ENCODE measurements at places on chromosomes 4 and X.

DNA sequence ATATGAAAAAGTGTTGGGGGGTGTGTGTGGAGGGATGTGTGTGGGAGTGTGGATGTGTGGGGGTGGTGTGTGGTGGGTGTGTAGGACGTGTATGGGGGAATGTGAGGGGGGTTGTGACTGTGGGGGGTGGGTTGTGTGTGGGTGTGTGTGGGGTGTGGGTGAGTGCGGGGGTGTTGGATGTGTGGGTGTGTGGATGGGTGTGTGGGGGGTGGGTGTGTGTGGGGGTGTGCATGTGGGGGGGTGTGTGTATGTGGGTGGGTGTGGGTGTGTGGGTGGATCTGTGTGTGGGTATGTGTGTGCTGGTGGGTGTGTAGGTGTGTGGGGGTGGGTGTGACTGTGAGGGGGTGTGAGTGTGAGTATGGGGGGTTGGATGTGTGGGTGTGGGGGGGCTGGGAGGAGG is 47.8 kb downstream of the KDR start:
- DNase-seq: no peak

GRCh38 chr4:51960486-51960885 is 59.7 kb downstream of the LRRC66 start:
- DNase-seq: no peak

DNA sequence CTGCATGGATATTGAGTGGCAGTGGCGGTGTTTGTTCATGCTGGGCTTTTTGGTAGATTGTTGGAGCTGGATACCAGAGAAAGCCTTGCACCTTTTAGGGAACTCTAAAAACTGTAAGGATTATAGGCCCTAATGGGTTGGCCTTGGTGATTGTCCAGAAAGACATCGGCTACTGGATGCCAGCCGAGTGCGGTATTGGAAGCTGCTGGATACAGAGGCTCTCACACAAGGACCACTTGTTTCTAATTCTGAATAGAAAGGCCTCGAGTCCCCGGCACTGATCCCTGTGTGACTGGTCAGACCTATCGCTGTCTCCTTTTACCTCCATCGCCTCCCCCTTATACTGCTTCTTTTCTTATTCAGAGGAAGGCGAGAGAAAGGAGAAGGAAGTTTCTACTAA is 27.3 kb upstream of the SCOC start:
- no peak for DNase-seq

DNA sequence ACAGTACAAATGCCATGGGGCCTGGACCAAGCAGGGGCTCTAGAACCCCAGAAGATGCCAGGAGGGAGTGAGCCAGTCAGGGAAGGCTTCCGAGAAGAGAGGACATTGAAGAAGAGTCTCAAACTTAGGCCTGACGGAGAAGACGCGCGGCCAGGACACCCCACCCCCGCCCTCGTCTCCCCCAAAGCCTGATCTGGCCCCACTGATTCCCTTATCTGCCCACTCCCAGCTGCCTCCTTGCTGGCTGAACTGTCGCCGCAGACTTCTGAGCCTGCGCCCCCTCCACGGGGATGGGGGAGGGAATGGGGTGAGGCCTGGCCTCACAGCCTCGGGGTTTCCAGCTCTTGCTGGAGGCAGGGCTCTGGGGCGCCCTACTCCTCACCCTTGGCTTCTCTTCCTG is 3.6 kb upstream of the GATA1 start:
- DNase-seq: no peak

GRCh38 chr4:7045961-7046921 is 3.1 kb downstream of the TADA2B start:
- no peak for DNase-seq

GRCh38 chrX:132483488-132483887 is 5.3 kb downstream of the MBNL3 start:
- no peak for DNase-seq

- DNase-seq: no peak
Measured at GRCh38 chrX:18949291-18949943, 34.5 kb downstream of the PHKA2 start.

DNA sequence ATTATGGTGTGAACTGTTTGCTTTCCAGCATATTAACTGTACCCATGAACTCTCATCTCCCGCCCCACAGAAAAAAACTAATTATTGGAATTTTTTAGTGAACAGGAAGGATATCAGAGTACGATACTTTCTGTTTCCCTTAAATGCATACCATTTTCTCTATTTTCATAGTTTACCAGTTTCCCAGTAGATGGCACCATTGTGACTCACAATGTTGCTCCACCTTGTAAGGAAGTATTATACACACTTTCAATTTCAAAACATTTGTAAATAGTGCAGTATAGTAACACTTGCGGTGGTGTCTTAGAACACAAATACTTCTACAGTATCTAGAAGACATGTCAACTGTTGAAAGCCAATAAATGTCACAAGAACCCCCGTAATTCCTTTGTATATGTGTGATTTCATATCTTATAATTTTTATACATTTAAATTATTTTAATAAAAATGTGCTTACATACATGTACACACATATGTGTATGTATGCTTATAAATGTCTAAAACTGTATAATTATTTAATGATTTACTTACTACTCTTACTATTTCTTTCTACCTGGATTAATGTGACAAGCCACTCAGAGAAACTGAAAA is 167.3 kb downstream of the SLIT2 start:
- no peak for DNase-seq

DNA sequence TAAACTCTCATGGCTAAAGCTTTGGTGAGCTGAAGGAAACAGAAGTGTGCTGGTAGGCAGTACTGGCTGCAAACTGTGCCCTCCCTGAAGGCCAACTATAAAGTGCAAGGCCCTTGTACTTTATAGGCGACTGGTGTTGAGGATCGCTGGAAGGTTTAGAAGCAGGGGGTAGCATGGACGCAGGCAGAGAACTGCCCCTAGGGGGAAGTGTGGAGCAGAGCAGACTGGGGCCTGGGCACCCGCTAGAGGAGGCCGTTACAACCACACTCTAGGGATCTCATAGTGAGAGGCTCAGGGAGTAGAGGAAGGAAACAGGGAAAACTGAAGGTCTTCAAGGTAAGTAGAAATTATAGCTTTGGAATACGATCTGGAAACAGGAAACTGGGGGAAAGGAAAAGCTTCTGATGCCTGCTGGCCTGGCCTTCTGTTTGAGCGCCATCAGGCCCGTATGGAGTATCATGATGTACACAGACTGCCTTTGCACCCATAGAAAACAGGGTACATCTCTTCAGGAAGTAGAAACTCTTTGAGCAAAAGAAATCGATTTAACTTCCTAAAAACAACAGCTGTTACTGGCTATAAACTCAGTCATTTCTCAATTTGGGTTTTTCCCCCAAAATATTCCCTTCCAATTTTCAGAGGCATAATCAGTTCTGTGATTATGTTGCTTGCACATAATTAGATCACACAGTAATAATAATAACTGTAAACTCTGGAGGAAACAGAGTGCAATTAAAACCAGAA is 23.9 kb upstream of the TMSB4X start:
- DNase-seq: no peak

DNA sequence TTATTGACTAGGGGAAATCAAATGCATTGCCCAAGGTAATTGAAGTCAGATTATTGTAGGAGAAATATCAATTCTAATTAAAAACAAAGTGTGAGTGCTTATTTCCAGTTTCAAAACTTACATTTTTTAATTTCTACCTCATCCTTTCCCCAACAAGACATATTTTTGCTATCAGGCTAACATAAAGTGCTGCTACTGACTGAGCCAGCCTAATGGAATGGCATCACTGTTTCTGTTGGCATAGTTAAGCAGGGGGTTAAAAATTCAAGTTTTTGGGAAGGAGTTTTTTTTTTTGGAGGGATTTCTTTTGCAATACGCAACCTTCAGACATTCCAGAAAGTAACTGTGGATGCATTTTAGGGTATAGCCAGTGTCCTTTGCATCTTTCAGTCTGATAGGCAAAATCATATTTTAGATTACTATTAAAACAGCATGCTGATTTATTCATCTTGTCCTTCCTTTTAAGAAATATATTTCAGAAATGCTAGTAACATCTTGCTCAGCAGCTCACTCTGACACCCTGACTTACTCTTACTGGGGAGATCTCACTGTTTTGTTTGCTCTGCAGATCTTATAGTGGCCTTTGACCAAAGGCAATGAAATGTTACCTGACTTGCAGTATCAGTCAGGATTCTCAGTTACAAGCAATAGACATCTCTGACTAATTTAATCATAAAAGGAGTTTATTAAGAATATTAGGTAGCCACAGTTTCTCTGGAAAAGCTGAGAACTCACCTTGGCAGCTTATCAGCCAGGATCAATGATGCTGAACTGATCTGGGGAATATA is 24.4 kb downstream of the GAB1 start:
- no peak for DNase-seq

- no peak for DNase-seq
Measured at GRCh38 chr4:173752610-173753230, 222.7 kb upstream of the HAND2 start.

DNA sequence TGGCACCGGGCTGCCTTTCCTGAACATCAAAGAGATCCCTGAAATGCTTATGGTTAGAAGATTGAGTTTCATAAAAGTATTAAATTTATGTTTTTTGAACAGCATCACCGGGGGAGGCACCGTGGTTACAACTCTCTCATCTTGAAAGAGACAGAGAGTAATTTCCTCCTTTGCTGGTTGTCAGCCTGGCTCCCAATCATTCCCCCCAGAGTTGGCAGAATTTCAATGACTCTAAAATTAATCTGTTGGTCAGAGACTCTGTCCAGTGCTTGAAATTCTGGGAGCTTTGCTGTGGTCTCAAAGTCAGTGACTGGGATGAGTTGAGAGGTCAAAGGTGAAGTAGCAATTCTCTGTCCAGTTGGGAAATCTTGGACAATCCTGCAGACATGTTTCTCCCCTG is 135.9 kb downstream of the RAB28 start:
- no peak for DNase-seq

GRCh38 chr4:130478406-130478805 is 1382.5 kb downstream of the C4orf33 start:
- no peak for DNase-seq

DNA sequence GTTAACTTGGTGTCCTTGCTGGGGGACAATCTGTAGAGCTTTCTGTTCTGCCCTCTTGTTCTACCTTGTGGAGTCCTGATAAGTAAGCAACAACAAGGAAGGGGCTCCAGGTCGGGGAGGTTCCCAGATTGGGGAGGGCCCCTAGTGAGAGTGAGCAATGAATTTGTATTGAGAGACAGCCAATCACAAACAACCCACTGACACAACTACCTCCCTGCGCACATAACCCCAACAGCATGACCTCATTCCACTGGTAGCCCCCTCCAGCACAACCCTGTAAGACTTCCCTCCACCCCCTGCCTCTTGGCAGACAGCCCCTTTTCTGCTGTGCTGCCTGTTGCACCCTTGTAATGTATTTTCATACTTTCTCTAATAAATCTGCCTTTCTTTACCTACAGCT is 19.7 kb upstream of the PNPLA4 start:
- no peak for DNase-seq

DNA sequence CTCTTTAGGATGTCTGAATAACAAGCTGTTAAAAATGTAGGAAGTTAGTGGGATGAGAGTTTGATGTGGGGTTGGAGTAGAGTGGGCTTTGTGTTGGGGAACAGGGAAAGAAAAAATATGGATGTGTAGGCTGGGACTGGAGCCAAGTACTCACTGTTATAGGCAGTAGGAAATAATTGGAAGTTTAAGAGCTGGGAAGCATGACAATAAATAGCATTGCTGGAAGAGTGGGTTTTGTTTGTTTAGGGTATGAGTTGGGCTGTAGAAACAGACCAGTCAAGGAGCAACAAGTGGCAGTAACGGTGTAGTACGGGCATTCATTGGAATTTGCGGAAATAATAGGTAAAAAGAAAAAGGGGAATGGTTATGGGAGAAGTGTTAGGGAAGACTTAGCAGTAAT is 81.6 kb downstream of the KDM6A start:
- no peak for DNase-seq

GRCh38 chrX:119226446-119226845 is 9.6 kb upstream of the PGRMC1 start:
- no peak for DNase-seq

GRCh38 chrX:22135994-22136684 is 104.0 kb downstream of the PHEX start:
- no peak for DNase-seq

DNA sequence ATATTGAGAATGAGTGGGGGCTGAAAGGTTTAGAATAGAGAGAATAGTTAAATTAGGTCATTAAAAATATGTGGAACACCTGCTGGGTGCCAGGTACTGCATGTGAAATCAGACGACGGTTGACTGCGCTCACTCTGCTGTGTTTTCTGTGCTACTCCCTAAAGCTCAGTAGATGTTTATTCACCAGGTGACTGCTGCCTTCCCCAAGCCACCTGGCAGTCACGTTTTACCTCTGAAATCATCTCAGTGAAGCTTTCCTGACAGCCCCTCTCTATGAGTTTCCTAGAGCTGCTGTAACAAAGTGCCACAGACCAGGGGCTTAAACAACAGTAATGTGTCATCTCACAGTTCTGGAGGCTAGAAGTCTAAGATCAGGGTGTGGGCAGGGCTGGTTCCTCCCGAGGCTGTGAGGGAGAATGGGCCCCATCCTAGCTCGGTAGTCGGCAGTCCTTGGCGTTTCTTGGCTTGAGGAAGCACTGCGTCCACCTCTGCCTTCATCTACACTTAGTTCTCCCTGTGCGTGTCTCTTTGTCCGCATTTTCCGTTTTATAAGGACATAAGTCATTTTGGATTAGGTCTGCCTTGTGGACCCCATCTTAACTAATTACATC is 25.3 kb downstream of the ADD1 start:
- DNase-seq: no peak

- no peak for DNase-seq
Measured at GRCh38 chr4:13365195-13365594, 118.9 kb downstream of the RAB28 start.

DNA sequence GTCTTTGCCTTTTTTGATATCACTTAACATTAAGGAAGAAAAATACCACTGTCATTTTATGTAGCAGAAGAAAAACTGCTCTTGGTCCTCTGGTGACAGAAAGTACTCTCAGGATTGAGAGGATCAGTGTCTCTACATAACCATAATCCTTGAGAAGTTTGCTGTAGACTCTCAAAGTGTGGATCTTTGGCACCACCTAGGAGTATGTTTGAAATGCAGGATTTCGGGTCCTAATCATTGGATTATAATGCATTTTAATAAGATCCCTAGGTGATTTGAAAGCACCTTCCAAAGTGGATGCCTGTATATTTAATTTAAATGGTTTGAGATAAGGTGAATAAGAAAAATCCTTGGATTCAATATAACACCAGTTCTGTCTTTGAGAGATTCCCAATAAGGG is 23.2 kb downstream of the MOB1B start:
- DNase-seq: no peak

- no peak for DNase-seq
Measured at GRCh38 chrX:98405376-98405775, 1521.7 kb downstream of the RPA4 start.

DNA sequence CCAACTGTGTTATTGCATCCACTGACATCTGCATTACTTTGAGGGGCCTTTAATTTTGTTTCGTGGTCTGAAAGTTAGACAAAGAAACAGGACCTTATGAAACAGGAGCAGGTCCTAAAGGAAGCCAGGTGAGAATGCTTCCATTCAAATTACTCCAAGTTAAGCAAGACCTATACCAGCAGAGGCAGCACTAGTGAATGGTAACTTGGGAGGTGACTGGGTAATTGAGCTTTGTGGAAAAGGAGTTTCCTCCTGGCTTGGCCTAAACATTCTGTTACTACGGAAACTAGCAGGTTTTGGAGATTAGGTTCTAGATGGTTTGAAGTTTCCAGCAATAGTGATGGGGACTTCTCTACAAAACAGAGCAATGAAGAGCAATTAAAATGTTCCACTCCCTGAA is 173.5 kb downstream of the NKX6-1 start:
- no peak for DNase-seq

GRCh38 chr4:105714932-105715331 is 6.3 kb downstream of the GSTCD start:
- DNase-seq: no peak

GRCh38 chrX:30893206-30893605 is 4.2 kb upstream of the TAB3 start:
- no peak for DNase-seq
